Activated CD4-positive, alpha-beta T cell treated with anti-CD3 and anti-CD28 coated beads for 4 hours (primary cell): ENCODE measurements at places on chromosomes 2 and 18.

GRCh38 chr2:8264981-8265380 is 416.9 kb upstream of the ID2 start:
- DNase-seq: no peak

GRCh38 chr2:113157897-113158753 is 15.6 kb upstream of the PSD4 start:
- DNase-seq: no peak

DNA sequence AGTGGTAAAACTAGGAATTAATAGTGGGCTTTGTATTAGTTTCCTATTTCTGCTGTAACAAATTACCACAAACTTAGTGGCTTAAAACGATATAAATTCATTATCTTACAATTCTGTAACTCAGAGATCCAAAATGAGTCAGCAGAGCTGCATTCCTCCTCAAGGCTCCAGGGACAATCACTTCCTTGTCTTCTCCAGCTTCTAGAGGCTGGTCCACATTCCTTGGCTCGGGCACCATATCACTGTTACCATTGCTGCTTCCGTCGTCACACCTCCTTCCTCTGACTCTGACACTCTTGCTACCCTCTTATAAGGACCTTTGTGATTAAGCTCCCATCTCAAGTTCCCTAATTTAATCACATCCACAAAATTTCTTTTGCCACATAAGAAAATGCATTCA is 567.8 kb upstream of the KLHL29 start:
- no peak for DNase-seq

GRCh38 chr18:13176847-13177246 is 41.7 kb upstream of the LDLRAD4 start:
- DNase-seq: no peak

DNA sequence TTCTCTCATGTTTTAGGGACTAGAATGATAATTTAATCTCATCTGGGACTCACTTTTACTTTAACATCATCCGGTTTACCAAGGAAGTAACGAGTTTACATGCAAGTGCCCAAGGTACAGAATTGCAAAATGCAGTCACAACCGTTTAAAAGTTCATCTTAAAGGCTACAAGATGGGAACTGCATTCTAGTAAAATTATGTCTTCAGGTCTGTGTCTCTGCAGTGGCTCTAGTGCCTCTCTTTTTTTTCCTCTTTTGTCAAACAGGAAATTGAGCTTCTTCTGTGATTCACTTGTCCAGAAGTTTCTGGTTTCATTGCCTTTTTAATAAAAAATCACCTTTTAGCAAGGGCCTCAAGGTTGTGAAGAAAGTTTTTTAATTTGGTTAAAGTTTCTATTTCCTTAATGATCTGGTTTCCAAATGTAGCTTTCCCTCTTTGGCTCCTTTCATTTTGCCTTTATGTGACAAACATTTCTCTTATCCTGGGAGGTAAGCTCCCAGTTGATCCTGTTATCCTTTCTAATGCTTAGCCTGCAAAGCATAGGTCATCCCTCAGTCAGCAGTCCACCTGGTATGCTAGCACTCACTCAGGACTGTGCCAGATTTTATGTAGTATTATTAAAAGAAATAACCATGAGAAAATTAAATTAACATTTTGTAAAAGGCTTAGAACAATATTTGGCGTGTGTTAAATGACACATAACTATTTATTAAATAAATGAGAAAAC is 2.4 kb downstream of the GLS start:
- DNase-seq: no peak

DNA sequence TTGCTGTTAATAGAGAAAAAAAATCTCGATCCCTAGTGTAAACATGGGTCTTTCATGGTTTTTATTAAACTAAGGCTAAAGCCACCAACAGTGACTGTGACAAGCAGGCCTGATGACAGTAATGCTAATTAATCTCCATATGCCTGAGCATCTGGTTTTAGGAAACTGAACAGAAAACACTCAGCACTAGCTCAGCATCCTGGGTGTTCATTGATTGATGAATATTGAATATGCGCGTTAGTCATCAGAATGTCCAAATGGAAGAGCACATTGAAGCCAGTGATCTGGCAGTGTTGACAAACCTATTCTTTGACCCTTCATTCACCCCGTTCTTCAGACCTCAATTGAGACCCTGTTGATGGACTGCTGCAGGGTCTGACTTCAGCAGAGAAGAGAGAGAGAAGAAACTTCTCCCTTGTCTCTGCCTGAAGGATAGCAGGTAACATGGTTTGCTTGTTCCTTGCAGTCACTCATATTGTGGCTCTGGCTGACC is 283.8 kb downstream of the RDH14 start:
- DNase-seq: no peak

GRCh38 chr2:189217051-189217450 is 37.5 kb upstream of the COL5A2 start:
- DNase-seq: no peak

GRCh38 chr2:146847846-146848245 is 997.0 kb upstream of the ACVR2A start:
- DNase-seq: no peak

DNA sequence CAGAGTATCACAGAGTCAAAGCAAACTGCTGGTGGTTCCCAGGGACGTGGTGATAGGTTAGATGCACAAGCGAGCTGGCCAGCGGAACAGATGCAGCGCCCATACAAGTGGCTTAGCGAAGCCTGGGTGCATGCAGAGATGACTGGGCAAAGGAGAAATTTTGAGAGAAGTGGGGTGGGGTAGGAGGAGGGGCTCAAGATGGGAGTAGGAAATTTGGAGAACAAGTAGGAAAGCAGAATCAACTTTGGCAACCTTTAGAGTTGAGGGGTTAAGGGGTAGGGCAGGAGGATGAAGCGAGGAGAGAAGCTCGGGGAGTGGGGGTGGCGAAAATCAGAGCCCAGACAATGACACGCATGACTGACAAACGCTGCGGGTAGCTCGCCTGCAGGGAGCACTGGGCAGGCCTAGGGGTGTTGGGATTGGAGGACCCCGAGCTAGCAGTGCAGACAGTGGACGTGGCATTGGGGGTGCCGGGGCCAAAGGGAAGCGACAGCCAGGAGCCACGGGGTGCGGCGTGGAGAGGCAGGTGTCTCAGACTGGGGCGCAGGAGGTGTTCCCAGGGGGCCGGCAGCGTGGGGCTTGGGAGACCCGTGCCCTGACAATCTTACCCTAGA is 431 bp downstream of the FAM98A start:
- DNase-seq: peak; percentile 35

DNA sequence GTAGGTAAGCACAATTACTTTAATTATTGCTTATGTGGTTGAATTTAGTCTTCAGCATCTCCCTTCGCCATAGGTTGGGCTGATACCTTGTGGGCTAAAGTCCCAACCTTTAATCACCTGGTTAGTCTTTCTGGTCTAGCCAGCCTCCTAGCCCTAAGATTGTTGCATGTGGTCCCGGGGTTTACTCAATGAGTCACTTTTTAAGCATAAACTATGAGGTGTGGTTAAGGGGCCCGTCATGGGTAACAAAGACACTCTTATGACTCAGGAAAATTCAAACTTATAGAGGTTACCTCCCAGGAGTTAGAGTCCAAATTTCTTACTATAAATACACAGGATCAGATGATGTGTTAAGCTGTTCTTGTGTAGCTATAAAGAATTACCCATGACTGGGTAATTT is 841.6 kb downstream of the TRIB2 start:
- DNase-seq: no peak
